T47D (cell line): ENCODE measurements at places on chromosomes 11 and 22.

- DNase-seq: no peak
Measured at GRCh38 chr11:102824556-102824955, 18.9 kb downstream of the MMP3 start.

DNA sequence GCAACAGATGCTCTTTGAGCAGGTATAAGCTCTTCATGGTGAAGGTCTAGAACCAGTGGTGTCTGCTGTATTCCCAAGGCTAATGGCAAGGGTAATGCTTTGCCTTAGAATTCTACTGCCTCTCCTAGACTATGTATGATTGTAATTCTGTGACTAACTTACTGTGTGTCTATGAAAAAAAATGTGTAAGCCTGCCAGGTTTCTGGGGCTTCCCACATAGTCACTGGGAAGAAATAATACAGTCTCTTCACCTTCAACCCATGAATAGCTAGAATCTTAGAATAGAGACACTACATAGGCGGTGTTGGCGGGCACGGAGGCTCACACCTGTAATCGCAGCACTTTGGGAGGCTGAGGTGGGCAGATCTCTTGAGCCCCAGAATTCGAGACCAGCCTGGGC, 84.1 kb downstream of the C11orf91 start:
- DNase-seq: no peak

- no peak for DNase-seq
Measured at GRCh38 chr11:112570333-112570732, 309.7 kb upstream of the PLET1 start.

- no peak for DNase-seq
Measured at GRCh38 chr22:28799606-28800307, 612 bp downstream of the XBP1 start.

DNA sequence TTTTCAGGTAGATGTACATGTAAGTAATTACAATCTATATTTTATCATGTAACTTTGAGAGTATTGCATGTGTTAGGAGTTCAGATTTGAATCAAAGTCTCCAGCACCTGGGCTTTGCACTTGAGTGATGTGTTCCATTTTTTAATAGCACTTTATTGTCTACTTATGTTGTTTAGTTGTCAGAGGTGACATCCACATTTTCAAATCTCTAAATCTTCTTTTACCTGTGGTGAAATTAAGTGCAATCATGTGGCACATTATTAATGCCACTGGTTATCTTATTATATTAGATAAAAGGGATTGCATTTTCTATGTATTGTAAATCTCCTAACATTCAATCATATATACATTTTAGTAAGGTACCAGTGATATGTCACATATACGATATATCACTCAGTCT, 333.4 kb downstream of the AASDHPPT start:
- DNase-seq: no peak

GRCh38 chr22:22851969-22852368, 35.6 kb upstream of the IGLL5 start:
- no peak for DNase-seq

- DNase-seq: no peak
Measured at GRCh38 chr11:4203603-4204360, 109.2 kb downstream of the RRM1 start.

DNA sequence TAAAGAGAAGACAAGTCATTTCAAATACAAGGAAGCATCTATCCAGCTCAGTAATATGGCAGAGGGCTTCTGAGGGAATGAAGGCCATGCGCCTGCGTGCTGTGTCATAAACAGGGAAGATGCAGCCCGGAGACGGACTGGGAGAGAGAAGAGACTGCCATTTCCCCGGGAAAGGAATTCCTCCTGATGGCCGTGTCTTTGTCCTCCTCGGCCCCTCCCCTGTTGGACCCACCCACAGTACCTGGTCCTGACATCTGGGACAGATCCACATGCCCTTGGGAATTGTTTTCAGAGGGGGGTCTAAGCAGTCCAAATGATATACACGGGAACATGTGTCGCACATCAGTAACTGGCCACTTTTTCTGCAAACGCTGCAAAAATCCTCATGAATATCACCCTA, 15.5 kb downstream of the LARGE2 start:
- no peak for DNase-seq

GRCh38 chr11:38392176-38392575, 1794.1 kb upstream of the RAG2 start:
- DNase-seq: no peak

- no peak for DNase-seq
Measured at GRCh38 chr22:46196278-46196677, 46.0 kb downstream of the PPARA start.

DNA sequence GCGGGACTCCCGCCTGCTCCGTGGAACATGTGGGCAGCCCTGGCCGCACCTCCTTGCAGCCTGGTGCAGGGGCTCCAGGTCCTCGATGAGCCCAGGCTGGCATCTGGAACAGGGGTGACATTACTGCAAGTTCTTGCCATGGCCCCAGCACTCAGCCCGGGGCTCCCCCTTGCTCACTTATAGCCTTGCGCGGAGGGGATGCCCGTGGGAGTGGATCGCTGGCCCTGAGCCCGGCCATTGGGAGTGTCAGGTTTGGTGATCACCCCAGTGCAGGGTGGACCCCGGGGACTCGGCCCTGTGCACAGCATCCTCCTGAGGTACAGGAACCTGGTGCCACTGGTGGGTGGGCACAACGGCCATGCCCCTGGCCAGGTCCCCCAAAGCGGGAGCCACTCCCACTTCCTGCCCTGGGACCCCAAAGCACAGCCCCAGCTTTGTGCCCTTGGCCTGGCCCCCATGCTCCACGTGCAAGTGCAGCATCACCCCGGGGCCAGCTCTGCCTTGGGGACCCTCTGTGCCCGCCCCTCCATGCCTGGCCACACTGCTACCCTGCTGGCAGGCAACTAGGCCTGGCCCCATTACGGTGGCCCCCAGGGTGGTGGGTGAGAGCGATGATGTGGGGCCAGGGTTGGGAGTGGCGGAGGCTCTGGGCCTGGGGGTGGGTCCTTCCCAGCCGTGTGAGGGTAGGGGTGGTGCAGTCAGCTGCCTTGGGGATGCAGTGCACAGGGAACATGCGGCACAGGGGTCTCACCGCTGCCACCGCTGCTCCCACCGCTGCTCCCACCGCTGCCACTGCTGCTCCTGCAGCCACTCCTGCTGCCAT, 439.8 kb downstream of the TBC1D22A start:
- DNase-seq: no peak

DNA sequence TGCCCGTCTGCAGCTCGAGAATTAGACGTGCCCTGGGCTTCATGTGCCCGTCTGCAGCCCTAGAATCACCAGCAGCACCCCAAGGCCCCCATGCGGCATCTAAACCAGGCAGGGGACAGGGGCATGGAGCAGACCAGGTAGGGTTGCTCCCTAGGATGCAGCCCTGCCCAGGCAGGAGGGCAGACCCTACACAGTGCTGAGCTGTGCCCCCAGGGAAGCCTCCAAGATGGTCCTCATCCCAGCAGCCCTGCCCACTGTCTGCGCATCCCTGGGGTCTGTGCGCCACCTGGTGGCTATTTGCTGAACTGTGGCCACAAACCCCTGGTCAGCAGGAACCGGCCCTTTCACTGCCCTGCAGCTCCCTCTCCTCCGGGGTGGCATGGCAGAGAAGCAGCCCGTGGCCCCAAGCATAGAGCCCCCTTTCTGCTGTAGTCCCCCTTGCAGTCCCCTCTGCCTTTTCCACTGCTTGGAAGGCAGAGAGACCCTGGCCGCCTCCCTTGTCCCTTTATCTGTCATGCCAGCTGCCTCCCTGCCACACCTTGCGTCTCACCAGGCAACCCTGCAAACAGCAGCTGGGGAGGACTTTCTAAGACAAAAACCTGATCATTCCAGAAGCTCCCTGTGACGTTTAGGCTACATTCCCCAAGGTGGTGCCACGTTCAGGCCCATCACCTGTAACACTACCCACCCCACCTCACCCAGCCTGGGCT, 86.6 kb downstream of the KCNQ1 start:
- peak; percentile 60 for DNase-seq

GRCh38 chr22:31354515-31354914, 8.4 kb upstream of the PATZ1 start:
- DNase-seq: no peak

- no peak for DNase-seq
Measured at GRCh38 chr11:86565801-86566312, 106.6 kb downstream of the ME3 start.

- DNase-seq: no peak
Measured at GRCh38 chr11:35602160-35602793, 16.0 kb upstream of the FJX1 start.

DNA sequence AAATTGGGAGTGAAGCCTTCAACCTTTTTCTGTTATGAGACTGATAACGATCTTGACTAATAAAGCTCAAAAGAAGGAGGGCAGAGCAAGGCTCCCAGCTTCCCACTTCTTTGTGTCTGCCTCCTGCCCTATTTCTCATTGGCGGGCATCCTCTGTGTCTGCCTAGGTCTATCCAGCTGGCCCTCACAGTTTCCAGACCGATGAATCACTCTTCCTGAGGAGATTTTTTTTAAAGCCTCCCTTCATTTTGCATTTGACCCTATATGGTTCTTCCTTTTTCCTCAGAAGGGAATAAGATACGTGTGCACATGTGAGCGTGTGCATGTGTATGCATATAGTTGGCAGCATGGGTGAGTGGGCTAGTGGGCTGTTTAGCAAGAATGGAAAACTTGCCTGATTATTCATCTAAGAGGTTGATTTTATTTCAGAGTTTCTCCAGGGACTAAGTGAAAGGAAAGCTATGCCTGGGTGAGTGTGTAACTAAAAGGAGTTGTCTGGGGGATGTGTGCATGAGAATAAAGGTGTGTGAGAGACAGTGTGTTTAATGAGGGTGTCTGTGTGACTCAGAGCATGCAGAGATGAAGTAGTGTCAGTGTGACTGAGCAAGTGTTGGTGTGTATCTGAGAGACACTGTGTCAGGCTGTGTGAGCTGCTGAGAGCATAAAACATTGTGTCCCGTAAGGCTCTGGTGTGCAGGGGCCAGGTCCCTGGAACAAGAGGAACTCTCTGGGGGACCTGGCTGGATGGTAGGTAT, 12.2 kb downstream of the PHLDB1 start:
- no peak for DNase-seq

DNA sequence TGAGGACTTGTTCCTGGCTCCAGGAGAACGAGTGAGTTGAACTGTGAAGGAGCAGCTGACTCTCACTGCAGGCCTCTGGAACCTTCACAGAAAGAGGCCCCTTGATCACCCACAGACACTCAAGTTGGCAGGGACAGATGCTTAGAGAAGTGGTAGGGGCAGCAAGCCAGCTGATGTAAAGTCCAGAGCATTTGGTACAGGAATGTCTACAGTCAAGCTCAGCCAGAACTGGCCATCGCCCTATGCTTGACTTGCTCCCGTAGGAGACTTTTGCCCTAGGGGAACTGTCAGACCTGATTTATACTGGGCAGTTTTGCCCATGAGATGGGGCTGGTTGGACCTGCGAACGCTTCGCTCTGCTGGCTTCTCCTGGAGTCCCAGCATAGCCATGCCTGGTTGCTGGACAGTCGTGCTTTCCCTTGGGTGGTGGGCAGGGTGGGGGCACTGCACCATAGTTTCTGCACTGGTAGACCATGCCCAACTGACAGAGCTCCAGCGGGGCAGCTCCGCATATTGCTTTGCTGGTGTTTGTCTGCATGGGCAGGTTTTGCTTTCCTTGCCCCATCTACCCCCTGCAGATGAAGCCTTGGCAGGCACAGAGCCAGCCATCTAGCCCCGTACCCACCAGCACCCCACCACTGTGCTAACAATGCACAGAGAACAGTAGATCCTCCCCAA, 977.7 kb downstream of the JRKL start:
- DNase-seq: no peak

- no peak for DNase-seq
Measured at GRCh38 chr11:94895971-94896370, 77.4 kb downstream of the CWC15 start.

DNA sequence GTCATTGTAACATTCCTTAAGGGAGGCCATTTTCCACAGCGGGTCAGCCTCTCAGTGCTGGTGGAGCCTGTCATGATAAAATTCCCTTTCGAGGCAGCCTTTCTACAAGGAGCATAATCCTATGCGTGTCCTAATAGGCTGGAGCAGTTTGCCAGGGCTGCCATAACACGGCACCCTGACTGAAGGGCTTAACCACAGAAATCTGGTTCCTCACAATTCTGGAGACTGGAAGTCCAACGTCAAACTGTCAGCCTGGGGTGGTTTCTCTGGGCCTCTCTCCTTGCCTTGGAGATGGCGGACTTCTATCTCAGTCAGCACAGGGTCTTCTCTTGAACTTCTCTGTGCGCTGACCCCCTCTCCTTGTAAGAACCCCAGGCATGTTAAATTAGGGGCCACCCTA, 1.4 kb upstream of the RGL4 start:
- no peak for DNase-seq

DNA sequence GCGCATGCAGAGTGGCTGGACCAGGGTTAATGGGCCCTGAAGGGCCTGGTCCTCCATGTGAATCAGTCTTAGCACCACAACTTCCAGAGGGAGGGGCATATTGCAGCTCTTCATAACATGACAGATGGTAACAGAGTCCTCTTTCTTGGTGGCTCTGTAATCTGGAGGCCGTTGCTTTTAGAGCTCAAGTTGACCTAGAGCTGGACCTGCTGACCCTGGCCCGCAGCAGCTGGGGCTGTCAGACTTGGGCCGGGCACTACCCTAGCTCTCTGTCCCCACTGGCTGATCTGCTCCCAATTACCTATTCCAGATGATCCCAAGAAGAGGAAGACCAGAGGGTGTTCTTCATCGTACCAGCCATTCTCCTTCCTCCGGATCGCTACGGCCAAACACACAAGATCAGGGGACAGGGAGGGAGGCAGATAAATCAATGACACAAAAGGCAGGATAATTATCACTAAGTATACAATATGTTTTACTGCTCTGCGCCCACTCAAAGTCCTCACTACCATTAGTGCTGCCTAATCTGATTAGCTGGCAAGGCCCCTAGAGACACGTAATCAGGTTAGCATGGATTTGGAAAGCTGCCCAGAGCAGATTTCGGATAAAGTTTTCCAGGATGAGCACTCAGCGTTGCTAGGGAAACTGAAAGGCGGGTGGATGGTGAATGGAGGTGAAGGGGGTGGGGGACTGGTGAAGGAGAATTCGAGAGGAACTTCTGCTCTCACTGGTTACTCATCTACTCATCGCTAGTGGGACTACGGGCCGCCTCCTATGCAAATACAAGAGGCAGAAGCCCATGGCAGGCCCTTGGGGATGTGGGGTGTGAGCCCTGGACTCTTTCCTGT, 64.5 kb upstream of the PHOX2A start:
- no peak for DNase-seq

- DNase-seq: no peak
Measured at GRCh38 chr11:16001899-16002426, 354.4 kb downstream of the SOX6 start.
